Mucosa of descending colon (tissue), 3 donors: ENCODE measurements at places on chromosomes 11 and 22.

GRCh38 chr11:69174841-69175240, 19.1 kb downstream of the SMIM38 start:
- DNase-seq = no peak

DNA sequence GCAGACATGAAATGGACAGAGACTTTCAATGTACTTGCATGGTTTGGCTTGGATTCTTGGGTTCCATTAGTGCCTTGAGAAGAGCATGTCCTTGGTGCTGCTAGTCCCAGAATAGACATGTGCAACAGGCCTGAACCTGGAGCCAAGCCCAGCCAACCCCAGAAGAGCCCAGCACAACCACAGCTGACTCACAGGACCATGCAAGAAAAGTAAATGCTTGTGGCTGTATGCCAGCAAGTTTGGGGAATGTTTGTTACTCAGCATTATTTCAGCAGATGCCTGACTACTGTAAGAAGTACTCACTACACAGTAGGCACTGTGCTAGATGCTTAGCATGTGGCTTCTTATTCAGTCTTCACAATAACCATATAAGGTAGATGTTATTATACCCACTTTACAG, 39.2 kb upstream of the HMGXB4 start:
- no peak for DNase-seq

DNA sequence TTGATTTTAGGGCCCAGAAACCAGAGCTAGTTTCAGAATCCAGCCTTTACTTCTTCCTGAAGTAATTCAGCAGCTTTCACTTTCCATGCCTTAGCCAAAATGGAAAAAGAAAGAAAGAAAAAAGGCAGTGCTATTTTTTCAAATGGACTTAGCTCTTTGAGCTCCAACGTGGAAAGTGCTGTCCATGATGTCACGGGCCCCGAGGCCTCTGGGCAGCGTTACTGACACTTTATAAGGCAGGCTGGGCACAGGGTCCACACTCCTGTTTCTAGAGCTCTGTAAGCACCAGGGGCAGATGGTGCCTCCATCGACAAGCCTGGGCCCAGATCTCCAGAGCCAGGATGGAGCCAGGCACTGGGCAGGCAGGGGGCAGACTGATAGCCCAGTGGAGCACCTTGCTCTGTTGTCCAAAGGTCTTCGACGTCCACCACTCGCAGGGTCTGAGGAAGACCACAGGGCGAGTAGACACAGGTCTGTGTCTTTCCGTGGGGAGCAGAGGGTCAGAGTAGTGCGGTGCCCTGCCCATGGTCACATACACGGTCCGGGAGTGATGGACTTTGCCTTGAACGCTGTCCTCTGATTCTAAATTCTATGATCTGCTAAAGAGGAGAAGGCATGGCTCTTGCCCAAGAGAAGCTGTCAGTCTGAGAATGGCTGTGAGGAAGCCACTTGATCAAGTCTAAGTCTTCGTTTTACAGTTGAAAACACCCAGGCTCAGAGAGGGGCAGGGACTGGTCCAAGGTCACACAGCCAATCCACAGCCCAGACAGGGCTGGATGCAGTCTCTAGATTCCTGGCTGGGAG, 22.0 kb upstream of the WNT11 start:
- DNase-seq = no peak

DNA sequence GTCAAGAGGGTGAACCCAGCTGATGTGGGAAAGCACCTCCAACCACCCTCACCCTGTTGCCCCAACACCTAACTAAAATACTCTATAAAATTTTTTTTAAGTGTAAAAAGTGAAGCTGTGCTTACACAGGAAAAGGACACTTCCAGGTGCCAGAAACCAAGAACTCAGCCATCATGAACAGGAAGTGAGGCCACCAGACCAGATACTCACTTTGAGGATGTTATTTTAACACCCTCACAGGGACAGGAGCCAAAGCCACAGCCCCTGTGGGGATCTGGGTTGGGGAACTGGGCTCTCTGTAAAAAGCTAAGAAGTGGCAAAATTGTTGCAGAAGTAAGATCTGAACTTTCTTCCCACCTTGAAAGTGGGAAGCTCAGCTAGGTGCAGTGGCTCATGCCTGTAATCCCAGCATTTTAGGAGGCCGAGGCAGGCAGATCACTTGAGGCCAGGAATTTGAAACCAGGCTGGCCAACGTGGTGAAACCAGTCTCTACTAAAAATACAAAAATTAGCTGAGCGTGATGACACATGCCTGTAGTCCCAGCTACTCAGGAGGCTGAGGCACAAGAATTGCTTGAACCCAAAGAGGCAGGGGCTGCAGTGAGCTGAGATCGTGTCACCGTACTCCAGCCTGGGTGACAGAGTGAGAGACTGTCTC, 3.8 kb downstream of the RSPH14 start:
- peak; percentile 47 for DNase-seq

DNA sequence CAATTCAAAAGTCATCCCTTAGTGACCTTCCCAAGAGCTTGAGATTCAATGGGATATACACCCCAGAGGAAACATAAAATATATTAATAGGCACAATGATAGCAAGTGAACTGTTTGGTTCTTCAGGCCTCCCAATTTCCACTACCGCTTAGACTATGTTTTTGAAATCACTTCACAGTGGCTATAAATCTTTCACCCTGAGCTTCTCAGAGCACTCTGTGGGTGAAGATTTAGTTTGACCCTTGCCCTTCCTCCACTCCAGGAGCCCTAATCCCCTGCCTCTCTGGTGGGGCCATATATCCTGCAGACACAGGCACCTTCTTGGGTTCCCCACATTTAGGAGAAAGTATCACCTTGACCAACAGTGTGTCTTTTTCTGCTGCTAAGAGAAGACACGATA, 186.9 kb upstream of the PITPNB start:
- no peak for DNase-seq
